Heart right ventricle (tissue), 16 donors: ENCODE measurements at places on chromosomes 6 and 20. TPM values are rescaled to one million over a fixed set of nuclear protein-coding genes. Genes with fewer than 3 reads are reported as not detected.

Gene BPIFA1
- total RNA-seq: not detected

Gene ADGRF4
- 0.07 TPM for total RNA-seq

Gene LY6G6C
- not detected for total RNA-seq

Gene SEL1L2
- 3.8 TPM for total RNA-seq

Gene TCP11
- total RNA-seq: not detected

Gene C20orf202
- total RNA-seq: 0.90 TPM

Gene ZSCAN26
- total RNA-seq: 8.9 TPM

Gene SPATA2
- total RNA-seq: 7.1 TPM

Gene ARMH2
- not detected for total RNA-seq

Gene PTGIS
- total RNA-seq: 32.6 TPM

Gene LINC00237
- not detected for total RNA-seq

Gene EFCAB8
- not detected for total RNA-seq

Gene ZC3H12D
- total RNA-seq: 0.17 TPM

DNA sequence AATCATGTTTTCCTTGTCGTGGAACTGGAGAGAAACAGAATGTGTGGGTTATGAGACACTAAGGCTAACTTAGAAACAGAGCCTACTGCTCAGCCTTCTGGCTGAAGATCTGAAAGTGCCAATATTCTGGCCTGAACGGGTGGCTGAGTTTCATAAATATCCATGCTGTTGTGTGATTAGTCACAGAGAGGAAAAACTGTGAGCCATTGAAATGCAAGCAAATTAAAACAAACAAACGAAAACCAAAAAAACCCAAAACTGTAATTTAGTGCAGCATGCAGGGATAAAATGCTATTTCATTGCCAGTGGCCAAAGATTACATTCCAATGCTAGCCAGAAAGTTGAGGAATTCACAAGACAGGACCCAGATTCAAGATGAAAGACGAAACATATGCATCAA is 315.1 kb downstream of the UBE3D start:
- no peak for DNase-seq
- no peak overlapping the region for H3K27ac ChIP-seq
- H3K27me3 ChIP-seq: no peaks in the 10 kb centered on the region
- no peak overlapping the region for H3K4me3 ChIP-seq

DNA sequence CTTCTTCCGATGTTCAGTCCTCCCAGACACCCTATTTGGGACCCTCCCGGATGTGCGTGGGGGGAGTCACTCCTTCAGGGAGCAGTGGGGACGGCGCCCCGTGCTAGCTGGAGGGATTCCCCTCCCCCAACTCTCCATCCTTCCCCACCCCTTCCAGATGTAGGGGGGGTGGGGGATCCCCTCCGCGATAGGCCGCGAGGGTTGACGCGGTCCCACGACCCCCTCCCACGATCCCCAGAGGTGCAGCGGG is 548 bp downstream of the GNL1 start:
- DNase-seq: no peak
- peaks cover 31% of the 10 kb centered on the region for H3K4me1 ChIP-seq
- H3K27me3 ChIP-seq: no peaks in the 10 kb centered on the region
- peak overlapping the region; percentile 99 for H3K4me3 ChIP-seq
- peak overlapping the region; percentile 93 for H3K27ac ChIP-seq
- peaks cover 38% of the 10 kb centered on the region for H3K36me3 ChIP-seq

DNA sequence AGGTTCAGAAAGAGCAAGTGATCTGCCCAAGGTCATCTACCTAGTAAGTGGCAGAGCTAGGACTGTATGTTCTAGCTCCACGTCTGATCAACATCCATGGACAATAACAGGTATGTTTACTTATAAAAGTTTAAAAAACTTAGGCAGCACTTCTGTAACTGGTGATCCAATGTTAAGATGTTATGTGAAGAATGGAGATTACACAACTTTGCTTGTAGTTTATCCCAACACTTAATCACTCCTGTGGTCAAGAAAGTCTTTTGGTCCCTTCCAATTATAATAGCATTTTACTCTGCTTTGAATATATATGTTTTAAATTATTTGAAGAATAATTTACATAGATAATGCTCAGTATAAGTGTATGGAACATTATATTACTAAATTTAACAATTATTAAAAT is 4.8 kb downstream of the FBXO30 start:
- H3K27ac ChIP-seq: no peak overlapping the region
- peaks cover 51% of the 10 kb centered on the region for H3K4me1 ChIP-seq
- no peaks in the 10 kb centered on the region for H3K36me3 ChIP-seq
- H3K4me3 ChIP-seq: no peak overlapping the region

GRCh38 chr6:134176264-134176975 is 124.0 kb upstream of the SLC2A12 start:
- peak overlapping the region; percentile 71 for H3K4me3 ChIP-seq
- DNase-seq: peak; percentile 66
- H3K36me3 ChIP-seq: peaks cover 14% of the 10 kb centered on the region
- no peaks in the 10 kb centered on the region for H3K27me3 ChIP-seq
- peak overlapping the region; percentile 98 for H3K27ac ChIP-seq
- peaks cover 56% of the 10 kb centered on the region for H3K4me1 ChIP-seq

GRCh38 chr20:54717983-54718382 is 242.6 kb downstream of the DOK5 start:
- H3K27ac ChIP-seq: no peak overlapping the region
- no peak overlapping the region for H3K4me3 ChIP-seq
- peaks cover 3% of the 10 kb centered on the region for H3K27me3 ChIP-seq
- H3K36me3 ChIP-seq: no peaks in the 10 kb centered on the region
- DNase-seq: no peak

GRCh38 chr6:1404713-1405098 is 15.3 kb downstream of the FOXF2 start:
- H3K36me3 ChIP-seq: no peaks in the 10 kb centered on the region
- H3K4me3 ChIP-seq: no peak overlapping the region
- peaks cover 28% of the 10 kb centered on the region for H3K27me3 ChIP-seq
- DNase-seq: no peak
- no peaks in the 10 kb centered on the region for H3K4me1 ChIP-seq

DNA sequence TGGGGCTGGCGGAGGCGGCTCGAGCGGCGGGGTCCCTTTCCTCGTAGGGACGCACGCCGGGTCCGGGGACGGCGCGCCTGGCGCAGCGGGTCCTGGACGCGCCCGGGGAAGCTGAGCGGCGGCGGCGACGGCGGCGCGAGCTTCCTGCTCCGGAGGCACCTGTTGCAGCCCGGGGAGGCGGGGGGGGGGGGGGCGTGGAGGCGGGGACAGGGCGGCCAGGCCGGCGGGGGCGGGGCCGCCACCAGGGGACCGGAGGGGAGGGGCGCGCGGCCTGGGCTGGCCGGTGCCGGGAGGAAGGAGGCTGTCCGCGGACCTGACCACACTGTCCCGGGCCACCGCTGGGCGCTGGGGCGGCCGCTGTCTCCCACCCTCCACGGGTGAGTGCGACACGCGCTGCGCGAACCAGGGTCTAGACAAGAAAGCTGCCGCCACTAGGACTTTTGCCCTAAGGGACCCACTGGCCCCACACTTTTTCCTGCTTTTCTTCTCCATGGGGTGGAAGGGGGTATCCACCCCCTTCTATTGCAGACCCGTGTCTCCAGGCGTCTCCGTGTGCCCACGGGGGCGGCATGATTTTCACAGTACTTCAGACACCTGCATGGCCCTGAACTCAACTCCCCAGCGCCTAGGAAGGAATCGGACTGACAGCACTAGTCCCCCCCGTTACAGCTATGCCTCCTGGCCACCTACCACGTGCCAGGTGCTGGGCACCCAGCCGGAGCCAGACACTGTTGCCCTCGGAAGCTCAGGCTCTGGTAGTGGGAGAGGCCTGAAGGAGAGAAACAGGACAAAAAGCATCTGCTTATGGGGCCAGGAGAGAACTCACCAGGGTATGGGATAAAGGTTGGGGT is at the start of gene NFATC2:
Gene NFATC2 (minus strand): TSS at position 149 of the 851 bp plus-strand sequence. CDS start 220 bp downstream, outside the sequence.
- H3K4me1 ChIP-seq: peaks cover 16% of the 10 kb centered on the region
- no peaks in the 10 kb centered on the region for H3K27me3 ChIP-seq
- H3K27ac ChIP-seq: peak within 1 kb of the TSS; percentile 65
- peak within 1 kb of the TSS; percentile 55 for H3K4me3 ChIP-seq
- DNase-seq: peak; percentile 64

DNA sequence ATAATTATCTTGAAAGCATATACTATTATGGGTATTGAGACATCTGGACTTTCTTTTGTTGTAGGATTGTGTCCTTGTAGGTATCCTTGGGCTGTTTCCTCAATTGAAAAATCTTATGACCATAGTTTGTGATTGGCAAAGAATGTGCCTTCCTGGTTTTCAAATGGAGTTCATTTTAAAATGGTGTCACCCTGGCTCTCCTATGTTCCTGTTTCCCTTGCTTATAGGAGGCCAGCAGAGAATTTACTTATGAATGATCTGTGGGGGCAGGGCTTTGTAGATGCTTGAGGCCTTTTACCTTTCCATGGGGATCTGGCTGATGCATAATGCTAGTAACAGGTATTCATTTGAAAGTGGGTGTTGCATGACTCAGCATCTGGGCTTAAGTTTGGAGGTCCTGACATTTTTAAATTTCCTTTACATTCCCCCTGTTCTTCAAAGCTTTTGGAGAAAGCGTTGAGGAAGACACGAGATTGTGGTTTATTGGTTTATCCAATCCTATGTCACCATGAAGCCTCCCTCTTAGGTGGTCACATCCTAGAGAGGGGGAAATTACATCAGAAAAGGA is 135.0 kb upstream of the PROKR2 start:
- H3K36me3 ChIP-seq: no peaks in the 10 kb centered on the region
- no peak overlapping the region for H3K4me3 ChIP-seq
- no peaks in the 10 kb centered on the region for H3K4me1 ChIP-seq
- DNase-seq: no peak

- no peak for DNase-seq
- H3K27me3 ChIP-seq: no peaks in the 10 kb centered on the region
- no peaks in the 10 kb centered on the region for H3K4me1 ChIP-seq
Measured at GRCh38 chr6:155939253-155939652, 483.6 kb upstream of the NOX3 start.

GRCh38 chr6:55953335-55953734 is 77.9 kb upstream of the BMP5 start:
- H3K27ac ChIP-seq: no peak overlapping the region
- no peak for DNase-seq
- no peaks in the 10 kb centered on the region for H3K4me1 ChIP-seq

DNA sequence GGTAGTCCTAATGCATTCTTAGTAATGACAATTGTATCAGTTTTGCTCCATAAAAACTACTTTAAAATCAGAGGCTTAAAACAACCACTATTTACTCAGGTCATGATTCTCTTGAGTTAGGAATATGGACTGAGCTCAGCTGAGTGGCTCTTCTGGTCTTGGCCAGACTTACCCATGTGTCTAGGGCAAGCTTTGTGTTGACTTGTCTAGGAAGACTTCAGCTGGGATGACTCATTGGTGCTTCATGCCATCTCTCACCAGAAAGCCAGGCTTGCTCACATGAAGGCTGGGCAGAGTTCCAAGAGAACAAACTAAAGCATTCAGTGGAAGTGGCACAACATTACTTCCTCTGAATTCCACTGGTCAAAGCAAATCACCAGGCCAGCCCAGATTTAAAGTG is 155.3 kb downstream of the DHX35 start:
- H3K27ac ChIP-seq: no peak overlapping the region
- no peaks in the 10 kb centered on the region for H3K4me1 ChIP-seq
- no peak for DNase-seq
- no peaks in the 10 kb centered on the region for H3K36me3 ChIP-seq

GRCh38 chr6:148520109-148520841 is 177.6 kb downstream of the SASH1 start:
- peaks cover 19% of the 10 kb centered on the region for H3K4me1 ChIP-seq
- H3K27me3 ChIP-seq: no peaks in the 10 kb centered on the region
- H3K4me3 ChIP-seq: no peak overlapping the region

DNA sequence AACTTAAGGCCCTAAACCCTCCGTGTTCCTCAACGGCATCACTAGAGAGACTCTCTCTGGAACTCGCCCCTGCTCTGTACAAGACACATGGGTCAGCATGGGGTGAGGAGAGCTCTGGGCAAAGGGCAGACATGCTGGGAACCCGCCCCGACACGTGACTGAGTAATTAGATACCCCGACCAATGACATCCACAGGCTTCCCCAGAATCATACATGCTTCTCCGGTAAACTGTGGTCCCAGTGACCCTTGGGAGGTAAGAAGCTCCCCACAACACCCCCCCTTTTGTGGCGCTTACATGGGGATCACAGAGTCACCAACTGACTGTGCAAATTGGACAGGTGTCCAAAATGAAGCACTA is 31.7 kb upstream of the RPS6KA2 start:
- H3K4me3 ChIP-seq: no peak overlapping the region
- H3K4me1 ChIP-seq: no peaks in the 10 kb centered on the region

GRCh38 chr20:14885661-14886060 is 548.2 kb upstream of the FLRT3 start:
- H3K36me3 ChIP-seq: no peaks in the 10 kb centered on the region
- no peak for DNase-seq
- H3K27ac ChIP-seq: no peak overlapping the region
- no peak overlapping the region for H3K4me3 ChIP-seq
- H3K27me3 ChIP-seq: no peaks in the 10 kb centered on the region
- H3K4me1 ChIP-seq: no peaks in the 10 kb centered on the region

DNA sequence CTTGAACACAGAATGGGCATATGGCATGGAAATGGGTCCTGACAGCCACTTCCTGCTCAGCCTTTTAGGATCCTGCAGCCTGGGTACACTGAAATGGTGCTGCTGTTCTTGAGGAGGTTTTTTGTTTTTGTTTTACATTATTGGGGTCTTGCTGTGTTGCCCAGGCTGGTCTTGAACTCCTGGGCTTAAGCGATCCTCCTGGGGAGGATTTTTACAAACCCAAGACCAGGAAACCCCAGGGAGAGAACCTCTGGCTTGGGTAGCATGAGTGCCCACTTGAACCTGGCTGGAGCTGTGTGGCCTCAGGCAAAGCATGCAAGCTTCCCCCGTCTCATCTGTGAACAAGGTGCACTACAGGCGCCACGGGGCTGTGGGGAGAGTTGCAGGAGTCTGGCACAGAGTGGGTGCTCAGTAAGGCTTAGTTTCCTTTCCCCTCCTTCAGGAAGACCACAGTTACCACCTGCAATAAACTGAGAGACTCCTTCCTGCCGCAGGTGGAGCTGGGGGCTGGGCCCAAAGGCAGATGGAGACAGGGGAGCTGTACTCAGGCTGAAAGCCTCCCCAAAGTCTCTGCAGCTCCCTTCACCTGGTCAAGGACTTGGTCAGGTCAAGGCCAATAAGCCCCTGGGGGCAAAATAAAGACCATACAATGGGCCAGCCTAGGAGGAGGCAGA is 1.8 kb downstream of the SLA2 start:
- no peaks in the 10 kb centered on the region for H3K36me3 ChIP-seq
- H3K27me3 ChIP-seq: no peaks in the 10 kb centered on the region
- no peak for DNase-seq
- no peak overlapping the region for H3K27ac ChIP-seq
- no peaks in the 10 kb centered on the region for H3K4me1 ChIP-seq

- no peaks in the 10 kb centered on the region for H3K27me3 ChIP-seq
- no peaks in the 10 kb centered on the region for H3K36me3 ChIP-seq
- no peak overlapping the region for H3K4me3 ChIP-seq
- no peak for DNase-seq
- no peak overlapping the region for H3K27ac ChIP-seq
- no peaks in the 10 kb centered on the region for H3K4me1 ChIP-seq
Measured at GRCh38 chr6:163165922-163166321, 248.6 kb upstream of the QKI start.

DNA sequence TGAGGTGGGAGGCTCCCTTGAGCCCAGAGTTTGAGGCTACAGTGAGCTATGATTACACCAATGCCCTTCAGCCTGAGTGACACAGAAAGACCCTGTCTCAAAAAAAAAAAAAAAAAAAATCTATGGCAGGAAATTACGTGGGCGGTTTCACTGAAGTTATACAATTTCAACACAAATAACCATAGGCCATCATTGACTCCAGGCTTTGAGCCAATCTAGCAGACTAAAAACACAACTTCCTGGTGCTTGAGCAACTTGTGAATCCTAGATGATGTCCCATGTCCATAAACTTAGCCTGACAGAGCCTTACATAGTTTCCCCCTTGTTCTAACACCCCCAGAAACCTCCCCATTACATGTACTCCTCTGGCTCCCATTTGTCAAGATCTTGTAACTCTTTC is 131.8 kb downstream of the QRSL1 start:
- no peaks in the 10 kb centered on the region for H3K4me1 ChIP-seq
- no peak for DNase-seq
- H3K4me3 ChIP-seq: no peak overlapping the region
- no peaks in the 10 kb centered on the region for H3K36me3 ChIP-seq
- no peak overlapping the region for H3K27ac ChIP-seq
